Activated CD4-positive, alpha-beta T cell treated with anti-CD3 and anti-CD28 coated beads for 36 hours (primary cell): ENCODE measurements at places on chromosomes 1 and 21. TPM values are rescaled to one million over a fixed set of nuclear protein-coding genes. Genes with fewer than 3 reads are reported as not detected.
A peak's percentile ranks its signal among the peaks of the same experiment; 100 is the strongest.

The ALX3 gene
- not detected for total RNA-seq

The LCE4A gene
- not detected for total RNA-seq

DNA sequence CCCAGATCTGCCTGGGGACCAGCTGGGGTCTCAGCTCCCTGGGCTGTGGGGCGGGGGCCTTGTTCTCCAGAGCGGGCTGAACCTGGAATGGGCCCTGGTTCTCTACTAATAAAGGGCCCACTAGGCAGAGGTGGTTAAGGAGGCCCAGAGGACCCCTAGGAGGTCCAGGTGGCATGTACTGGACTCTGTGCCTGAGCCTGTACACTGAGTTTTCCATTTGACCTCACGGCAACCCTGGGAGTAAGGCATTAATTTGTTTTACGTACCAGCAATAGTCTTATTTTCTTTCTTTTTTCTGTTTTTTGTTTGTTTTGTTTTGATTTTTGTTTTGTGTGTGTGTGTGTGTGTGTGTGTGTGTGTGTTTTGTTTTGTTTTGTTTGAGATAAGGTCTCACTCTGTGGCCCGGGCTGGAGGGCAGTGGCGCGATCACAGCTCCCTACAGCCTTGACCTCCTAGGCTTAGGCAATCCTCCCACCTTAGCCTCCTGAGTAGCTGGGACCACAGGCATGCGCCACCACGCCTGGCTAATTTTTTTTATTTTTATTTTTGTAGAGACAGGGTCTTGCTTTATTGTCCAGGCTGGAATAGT is 19.6 kb upstream of the FAM131C start:
- H3K27ac ChIP-seq: no peak overlapping the region
- H3K4me1 ChIP-seq: no peaks in the 10 kb centered on the region
- no peaks in the 10 kb centered on the region for H3K36me3 ChIP-seq
- no peak overlapping the region for H3K4me3 ChIP-seq

- no peak overlapping the region for H3K27ac ChIP-seq
- H3K36me3 ChIP-seq: no peaks in the 10 kb centered on the region
- no peaks in the 10 kb centered on the region for H3K27me3 ChIP-seq
- DNase-seq: no peak
- peaks cover 5% of the 10 kb centered on the region for H3K4me1 ChIP-seq
- no peak overlapping the region for H3K4me3 ChIP-seq
Measured at GRCh38 chr1:9112961-9113880, 15.7 kb downstream of the GPR157 start.

- peaks cover 8% of the 10 kb centered on the region for H3K4me1 ChIP-seq
- no peaks in the 10 kb centered on the region for H3K27me3 ChIP-seq
- no peaks in the 10 kb centered on the region for H3K36me3 ChIP-seq
- no peak for DNase-seq
- H3K4me3 ChIP-seq: no peak overlapping the region
Measured at GRCh38 chr21:15533618-15534017, 196.2 kb upstream of the USP25 start.

GRCh38 chr21:44521928-44522752 is 17.9 kb downstream of the KRTAP10-1 start:
- DNase-seq: peak; percentile 2
- no peaks in the 10 kb centered on the region for H3K27me3 ChIP-seq
- H3K4me1 ChIP-seq: no peaks in the 10 kb centered on the region
- no peak overlapping the region for H3K4me3 ChIP-seq
- H3K27ac ChIP-seq: no peak overlapping the region
- no peaks in the 10 kb centered on the region for H3K36me3 ChIP-seq

The TNFRSF4 gene
- 418 TPM for total RNA-seq

The TRPM2 gene
- total RNA-seq: 1.7 TPM

- H3K27ac ChIP-seq: no peak overlapping the region
- no peaks in the 10 kb centered on the region for H3K36me3 ChIP-seq
- peaks cover 18% of the 10 kb centered on the region for H3K4me1 ChIP-seq
- H3K4me3 ChIP-seq: no peak overlapping the region
Measured at GRCh38 chr1:224541072-224541790, 74.9 kb upstream of the CNIH3 start.

- H3K4me1 ChIP-seq: no peaks in the 10 kb centered on the region
- no peak overlapping the region for H3K27ac ChIP-seq
- H3K36me3 ChIP-seq: no peaks in the 10 kb centered on the region
- H3K4me3 ChIP-seq: no peak overlapping the region
- H3K27me3 ChIP-seq: no peaks in the 10 kb centered on the region
Measured at GRCh38 chr21:23585419-23585818, 2021.9 kb downstream of the MRPL39 start.
